ENCODE measurements at places on chromosomes 7 and 10.

GRCh38 chr7:158946771-158947170, 90.4 kb downstream of the DYNC2I1 start:
- DNase-seq, result no peak

DNA sequence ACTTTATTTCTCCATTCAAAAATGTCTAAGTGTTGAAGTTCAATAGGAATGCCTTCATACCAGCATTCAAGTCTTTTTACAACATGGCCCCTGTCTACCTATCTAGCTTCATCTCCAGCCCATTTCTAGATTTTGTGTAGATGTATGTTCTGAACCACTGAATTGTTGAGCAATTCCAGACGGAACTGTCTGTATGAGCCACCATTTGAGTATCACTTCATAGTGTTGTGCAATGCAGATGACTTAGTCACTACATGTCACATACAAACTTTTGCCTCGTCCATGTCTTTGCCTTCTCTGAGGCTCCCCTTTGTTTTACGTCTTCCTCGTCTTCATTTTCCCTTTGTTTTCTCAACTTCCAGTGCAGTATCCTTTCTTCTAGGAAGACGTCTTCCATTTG, 118.1 kb downstream of the INHBA start:
- no peak for DNase-seq

GRCh38 chr10:130631142-130632096, 495.2 kb downstream of the GLRX3 start:
- DNase-seq, result no peak

- no peak for DNase-seq
Observed at GRCh38 chr7:104469166-104469820, 140.9 kb downstream of the LHFPL3 start.

DNA sequence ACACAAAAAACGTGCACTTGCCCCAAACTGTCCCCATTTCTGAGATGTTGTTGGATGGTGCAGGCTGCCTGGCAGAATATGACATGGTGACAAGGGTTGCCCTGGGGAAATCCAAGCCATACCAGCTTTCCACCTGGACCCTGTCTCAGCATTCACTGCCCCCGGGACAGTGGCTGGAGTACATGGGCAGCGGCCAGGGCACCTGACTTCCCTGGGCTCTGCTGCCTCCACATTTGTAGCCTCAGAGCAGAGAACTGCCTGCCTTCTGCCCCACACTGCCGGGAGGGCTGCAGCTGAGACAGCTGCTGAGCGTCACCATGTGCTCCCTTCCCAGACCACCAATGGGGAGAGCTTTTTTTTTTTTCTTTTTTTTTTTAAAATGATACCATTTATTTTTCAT, 222.9 kb upstream of the ZNF32 start:
- no peak for DNase-seq

DNA sequence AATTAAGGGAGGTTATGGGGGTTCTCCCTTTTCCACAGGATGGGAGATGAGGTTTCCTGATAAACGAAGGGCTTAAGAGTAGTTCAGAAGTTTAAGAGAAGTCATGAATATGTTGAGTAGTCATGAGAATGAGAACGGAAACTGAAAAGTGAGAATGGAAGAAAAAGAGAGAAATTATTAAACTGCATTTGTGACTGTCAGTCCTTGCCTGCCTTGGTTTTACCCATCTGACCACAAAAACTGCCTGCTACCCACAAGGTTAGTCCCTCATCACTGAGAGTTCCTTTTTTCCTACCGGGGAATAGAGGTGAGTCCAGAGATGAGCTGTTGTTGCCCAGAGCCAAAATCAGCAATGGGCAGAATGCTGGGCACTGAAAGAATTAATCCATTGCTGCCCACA, 174.1 kb upstream of the BET1 start:
- no peak for DNase-seq

GRCh38 chr7:47474937-47475879, 106.7 kb downstream of the TNS3 start:
- peak; percentile 97 for DNase-seq

All from RPMI8226 (cell line).